Right lobe of liver (tissue), 6 donors: ENCODE measurements at places on chromosomes 2 and 18. TPM values are rescaled to one million over a fixed set of nuclear protein-coding genes. Genes with fewer than 3 reads are reported as not detected.

The WNT10A gene
- total RNA-seq = not detected

The ANKRD36C gene
- 4.4 TPM for total RNA-seq

The ST6GAL2 gene
- total RNA-seq = 2.0 TPM

DNA sequence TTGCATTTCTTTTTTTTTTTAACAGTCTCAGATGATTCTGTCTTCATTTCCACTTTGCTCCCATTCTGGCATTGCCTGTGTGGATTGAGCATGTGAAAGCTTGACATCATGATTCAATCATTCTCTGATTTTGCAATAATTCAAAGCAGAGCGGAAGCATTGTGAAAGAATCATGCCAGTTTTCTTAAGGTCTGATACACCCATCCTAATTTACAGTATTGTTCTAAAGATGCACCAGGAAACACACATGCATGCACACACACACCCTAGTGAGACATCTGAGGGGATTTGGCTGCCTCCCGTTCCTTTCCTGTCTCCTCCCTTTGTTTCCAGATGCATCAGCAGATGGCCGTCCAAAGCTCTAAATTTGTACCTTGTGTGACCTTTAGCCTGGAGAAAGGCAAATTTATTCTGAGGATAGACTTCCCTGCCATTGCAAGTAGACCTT, 97.3 kb downstream of the FMNL2 start:
- H3K27me3 ChIP-seq = no peaks in the 10 kb centered on the region
- no peak overlapping the region for H3K4me3 ChIP-seq
- no peaks in the 10 kb centered on the region for H3K36me3 ChIP-seq
- no peaks in the 10 kb centered on the region for H3K4me1 ChIP-seq
- DNase-seq = no peak

DNA sequence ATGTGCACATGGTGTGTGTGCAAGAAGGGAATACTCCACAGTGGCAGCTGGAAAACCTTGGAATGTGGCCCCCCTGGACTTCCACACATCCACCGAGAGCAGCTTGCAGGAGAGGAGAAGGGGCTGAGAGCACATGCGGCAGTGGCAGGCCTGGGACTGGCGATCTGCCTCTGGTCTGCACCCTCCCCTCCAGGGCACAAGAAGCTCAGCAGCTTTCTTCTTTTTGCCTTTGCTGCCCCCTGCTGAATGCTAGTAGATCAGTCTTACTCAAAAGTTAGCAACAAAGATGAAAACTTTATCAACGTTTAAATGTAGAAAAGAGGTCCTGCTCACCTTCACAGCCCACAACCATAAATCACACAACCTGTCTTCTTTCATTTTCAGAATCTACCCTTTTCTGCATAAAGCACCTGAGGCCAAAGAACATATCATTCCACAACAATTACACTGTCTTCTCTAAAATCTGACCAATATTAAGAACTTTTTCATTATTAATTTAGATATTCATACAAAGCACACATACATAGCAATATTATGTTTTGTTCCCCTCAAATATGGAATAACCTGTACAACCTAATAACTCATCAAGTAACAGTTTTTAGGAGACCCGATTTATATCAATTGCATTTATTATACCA, 34.6 kb downstream of the TGFBRAP1 start:
- no peaks in the 10 kb centered on the region for H3K27me3 ChIP-seq
- no peak overlapping the region for H3K27ac ChIP-seq
- peaks cover 11% of the 10 kb centered on the region for H3K36me3 ChIP-seq
- H3K4me1 ChIP-seq = no peaks in the 10 kb centered on the region
- H3K4me3 ChIP-seq = no peak overlapping the region

DNA sequence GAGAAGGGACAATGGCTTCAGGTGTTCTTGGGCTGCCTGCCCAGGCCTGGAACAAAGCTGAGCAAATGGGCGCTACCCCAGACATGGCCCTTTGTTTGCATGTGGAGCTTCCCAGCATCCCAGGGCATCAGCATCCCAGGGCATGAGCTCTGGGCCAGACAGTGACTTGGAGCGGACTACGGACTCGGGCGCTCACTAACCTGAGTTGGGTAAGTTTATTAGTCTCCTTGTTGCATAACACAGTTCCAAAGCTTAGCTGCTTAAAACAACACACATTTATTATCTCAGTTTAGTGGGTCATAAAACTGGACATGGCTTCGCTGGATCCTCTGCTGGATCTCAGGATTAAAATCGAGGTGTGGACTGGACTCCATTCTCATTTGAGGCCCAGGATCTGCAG, 35.8 kb downstream of the MC2R start:
- no peak overlapping the region for H3K4me3 ChIP-seq
- no peaks in the 10 kb centered on the region for H3K36me3 ChIP-seq
- no peaks in the 10 kb centered on the region for H3K4me1 ChIP-seq
- DNase-seq = no peak
- no peaks in the 10 kb centered on the region for H3K27me3 ChIP-seq

DNA sequence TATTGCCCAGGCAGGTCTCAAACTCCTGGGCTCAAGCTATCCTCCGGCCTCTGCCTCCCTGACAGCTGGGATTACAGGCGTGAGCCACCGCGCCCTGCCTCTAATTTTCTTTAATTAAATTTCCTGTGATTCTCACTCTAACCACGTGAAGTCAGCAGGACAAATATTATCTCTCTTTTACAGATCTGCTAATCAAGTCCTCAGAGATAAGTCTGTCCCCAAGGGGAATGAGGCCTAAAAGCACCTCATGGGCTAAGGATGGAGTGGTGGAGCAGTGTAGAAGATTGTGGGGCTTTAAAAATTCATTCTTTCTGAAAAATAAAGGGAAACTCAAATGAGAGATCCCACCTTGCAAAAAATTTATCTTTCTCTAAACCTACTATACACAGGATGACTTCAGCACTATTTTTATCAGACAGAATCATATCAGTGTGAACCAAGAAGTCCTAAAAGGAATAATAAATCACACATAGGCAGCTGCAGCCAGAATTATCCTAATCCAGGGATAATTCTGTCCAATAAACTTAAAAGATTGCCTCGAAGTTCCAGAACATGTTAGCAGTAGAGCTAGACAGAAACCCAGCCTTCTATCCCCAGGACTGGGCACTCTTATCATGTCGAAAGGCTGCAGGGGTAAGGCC, 38.3 kb upstream of the BMPR2 start:
- H3K27ac ChIP-seq = no peak overlapping the region
- H3K4me3 ChIP-seq = no peak overlapping the region
- H3K36me3 ChIP-seq = no peaks in the 10 kb centered on the region
- H3K4me1 ChIP-seq = no peaks in the 10 kb centered on the region
